Activated CD4-positive, alpha-beta T cell treated with anti-CD3 and anti-CD28 coated beads, Interleukin-2, amount 50 U/mL, for 16 hours (primary cell): ENCODE measurements at places on chromosomes 3 and 15.
A peak's percentile ranks its signal among the peaks of the same experiment; 100 is the strongest.

DNA sequence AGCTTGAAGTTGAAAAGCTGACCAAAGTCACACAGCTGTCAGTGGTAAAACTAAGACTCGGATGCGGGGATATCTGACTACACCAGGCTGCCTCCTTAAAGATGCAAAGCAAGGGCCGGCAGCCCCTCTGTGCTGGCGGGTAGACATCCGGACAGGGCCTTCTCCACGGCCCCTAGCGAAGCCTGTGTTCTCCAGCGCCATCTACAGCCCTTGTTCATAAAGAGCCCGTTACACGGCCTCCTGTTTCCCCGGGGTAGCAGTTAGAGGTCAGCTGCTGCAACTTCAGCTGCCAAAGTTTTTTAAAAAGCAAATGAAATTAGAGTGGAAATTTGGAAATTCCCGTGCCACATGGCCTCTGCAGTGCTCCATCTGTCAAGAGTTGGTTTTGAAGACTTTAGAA lies 383.0 kb downstream of the TBL1XR1 start:
- DNase-seq, result peak; percentile 37

DNA sequence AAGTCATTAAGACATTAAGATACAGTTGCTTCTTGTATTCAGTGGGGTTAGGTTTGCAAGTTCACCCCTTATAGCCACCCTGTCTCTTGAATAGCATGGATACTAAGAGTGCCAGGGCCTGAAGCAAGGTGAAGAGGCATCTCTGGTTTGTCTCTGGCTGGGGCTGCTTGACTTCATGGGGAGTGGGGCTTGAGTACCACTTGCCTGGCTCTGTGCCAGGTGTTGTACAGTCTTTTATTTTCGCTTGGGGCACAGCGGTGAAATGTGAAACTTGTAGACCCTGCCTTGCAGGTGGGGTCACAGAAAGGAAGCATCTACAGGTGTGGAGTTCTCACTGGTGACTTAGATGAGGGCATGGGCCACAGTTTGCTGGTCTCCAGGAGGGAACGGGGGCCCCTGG lies 152.1 kb downstream of the PDE8A start:
- DNase-seq, result no peak

DNA sequence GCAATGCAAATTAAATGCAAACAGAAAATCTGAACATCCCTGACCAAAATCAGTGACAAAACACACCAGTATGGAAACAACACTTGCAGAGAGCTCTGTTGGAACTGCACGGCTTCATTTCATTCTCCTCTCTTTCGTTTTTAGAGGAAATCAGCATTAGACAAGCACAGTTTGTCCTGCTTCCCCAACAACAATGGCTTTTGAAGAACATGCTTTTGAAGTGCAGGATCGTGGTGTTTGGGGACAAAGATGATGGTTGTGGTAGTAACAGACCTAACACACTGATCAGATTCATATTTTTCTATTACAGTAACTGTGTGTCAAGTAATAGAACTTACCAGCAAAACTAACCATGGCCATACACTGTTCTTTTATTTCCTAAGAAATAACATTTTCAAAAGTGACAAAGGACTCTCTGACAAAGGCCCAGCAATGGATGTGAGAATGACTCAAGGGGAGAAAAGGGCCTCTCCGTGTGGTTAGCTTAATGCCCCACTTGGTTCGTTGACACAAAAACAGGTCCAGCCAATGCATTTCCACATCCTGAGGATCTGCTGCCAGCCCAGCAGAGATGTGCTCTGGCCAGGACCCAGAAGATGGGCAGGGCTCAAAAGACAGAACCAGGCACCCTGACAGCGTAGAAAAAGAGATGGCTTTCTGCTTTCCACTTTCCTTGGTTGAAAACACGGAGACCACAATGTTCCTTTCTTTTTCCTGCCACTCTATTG lies 84.1 kb downstream of the CCNL1 start:
- DNase-seq, result no peak

DNA sequence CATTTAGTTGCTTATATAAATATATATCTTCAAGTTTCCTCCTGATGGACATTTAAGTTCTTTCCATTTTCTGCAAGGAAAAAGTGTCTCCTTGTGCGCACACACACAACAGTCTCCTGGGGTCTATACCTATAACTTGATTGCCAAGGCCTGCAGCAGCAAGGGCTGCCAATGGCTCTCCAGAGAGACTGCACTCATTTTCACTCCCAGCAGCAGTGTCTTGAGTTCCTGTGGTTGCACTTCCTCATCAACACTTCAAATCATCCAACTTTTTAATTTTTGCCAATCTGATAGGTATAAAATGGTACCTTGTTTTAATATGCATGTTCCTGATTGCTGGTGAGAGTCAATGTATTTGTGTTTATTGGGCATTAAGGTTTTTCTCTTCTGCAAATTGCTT lies 23.1 kb downstream of the TNFAIP8L3 start:
- DNase-seq, result no peak

DNA sequence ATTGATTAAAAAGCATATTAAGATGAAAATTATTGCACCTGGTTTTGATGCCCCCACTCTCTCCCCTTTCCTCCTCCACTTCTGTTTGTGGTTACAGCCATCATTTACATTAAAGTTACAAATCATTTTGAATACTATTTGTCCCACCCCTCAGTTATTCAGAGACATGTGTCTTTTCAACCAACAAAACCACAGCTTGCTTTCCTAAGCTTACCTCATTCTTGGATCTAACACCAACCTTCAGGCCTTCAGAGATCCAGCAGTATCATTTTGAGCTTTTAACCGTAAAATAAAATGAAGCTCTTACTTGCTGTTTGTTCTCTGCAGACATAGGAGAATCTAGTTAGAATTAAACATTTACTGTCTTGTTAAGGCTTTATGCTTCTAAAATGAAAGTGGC lies 4.7 kb downstream of the PXYLP1 start:
- no peak for DNase-seq

- DNase-seq, result no peak
Measured at GRCh38 chr3:126128504-126129397, 44.8 kb upstream of the SLC41A3 start.

GRCh38 chr3:132006605-132007204 lies 28.1 kb downstream of the CPNE4 start:
- DNase-seq, result peak; percentile 12

- DNase-seq, result no peak
Measured at GRCh38 chr3:151107177-151107576, 21.7 kb downstream of the MED12L start.

- DNase-seq, result peak; percentile 23
Measured at GRCh38 chr3:161221806-161222600, 892 bp downstream of the NMD3 start.

- no peak for DNase-seq
Measured at GRCh38 chr3:13137941-13138832, 65.0 kb upstream of the IQSEC1 start.

DNA sequence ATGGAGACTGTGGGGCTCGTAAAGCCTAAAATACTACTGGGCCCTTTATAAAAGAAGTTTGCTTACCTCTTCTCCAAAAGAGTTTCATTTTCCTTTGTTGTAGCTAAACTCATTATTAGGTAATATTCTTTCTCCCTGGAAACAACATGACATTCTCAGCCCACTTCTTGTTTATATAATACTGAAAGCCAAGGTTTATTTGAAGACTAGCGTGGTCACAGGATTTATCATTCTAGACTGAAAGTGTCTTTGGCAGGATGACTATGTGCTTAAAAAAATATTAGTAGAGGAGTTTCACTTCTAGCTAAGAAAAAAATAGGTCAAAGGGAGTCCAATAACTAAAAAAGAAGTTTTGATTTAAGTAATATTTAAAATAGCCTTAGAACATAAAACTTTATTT lies 1085.2 kb upstream of the CADM2 start:
- DNase-seq, result no peak

- DNase-seq, result peak; percentile 5
Measured at GRCh38 chr15:27681038-27681437, 418.1 kb downstream of the OCA2 start.

- DNase-seq, result no peak
Measured at GRCh38 chr3:30518181-30518864, 88.1 kb upstream of the TGFBR2 start.

GRCh38 chr3:148459931-148460513 lies 237.7 kb upstream of the AGTR1 start:
- no peak for DNase-seq

GRCh38 chr15:51388726-51389125 lies 47.3 kb downstream of the GLDN start:
- no peak for DNase-seq

DNA sequence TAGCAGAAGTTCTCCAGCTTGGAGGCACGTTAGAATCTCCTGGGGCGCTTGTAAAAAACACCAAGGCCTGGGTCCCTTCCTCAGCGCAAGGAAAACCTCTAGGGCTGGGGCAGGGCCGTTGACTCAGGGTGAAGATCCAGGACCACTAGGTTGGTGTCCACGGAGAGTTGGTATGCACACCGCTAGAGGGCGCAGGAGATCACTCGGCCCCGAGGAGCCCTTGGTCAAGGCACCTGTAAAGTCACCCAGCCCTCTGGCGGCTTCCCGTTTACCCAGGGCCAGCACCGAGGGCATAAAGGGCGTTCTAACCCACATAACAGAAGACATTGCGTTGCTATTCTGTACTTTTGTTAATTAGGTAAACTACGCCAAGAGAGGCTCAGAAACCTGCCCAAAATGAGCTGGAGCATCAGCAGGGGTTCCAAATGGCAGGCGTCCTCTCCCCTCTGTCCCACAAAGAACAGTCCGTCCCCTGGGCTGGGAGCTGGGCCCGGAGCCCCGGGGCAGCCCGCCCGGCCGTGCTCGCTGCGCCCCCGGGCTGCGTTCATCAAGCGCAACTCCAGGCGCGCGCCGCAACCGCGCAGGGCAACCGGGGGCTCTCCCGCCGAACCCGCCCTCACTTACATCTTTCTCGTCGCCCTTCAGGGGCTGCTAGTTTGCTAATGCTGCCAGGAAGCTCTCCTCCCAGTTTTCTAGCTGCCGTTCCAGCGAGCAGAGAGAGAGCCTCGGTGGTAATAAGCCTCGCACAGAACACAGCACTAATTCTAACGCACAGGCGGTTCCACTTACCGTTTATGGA lies 332.1 kb downstream of the ARRDC4 start:
- DNase-seq, result peak; percentile 53

GRCh38 chr3:152254041-152254440 lies 14.7 kb upstream of the MBNL1 start:
- DNase-seq, result no peak

DNA sequence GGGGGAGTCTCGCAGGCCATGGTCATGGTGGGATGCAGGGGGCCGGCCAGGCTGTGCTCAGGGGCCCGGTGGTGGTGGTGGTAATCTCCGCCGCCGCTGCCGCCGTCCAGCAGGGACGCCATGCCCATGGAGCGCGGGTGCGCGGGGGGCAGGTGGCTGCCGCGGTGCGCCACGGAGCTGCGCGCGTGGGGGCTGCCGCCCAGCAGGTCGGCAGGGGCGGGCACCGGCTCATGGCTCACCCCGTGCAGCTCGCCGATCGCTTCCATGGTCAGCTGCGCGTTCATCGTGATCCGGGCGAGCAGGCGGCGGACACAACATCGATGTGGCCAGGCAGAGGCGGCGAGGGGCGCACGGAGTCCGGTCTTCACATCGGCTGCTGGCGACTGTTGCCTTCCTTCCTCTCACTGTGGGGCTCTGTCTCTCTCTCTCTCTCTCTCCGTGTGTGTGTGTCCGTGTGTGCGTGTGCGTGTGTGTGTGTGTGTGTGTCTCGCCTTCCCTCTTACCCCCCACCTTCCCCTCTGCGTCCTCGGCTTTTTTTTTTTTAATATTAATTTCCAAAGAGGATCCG lies 451 bp downstream of the ONECUT1 start:
- no peak for DNase-seq

DNA sequence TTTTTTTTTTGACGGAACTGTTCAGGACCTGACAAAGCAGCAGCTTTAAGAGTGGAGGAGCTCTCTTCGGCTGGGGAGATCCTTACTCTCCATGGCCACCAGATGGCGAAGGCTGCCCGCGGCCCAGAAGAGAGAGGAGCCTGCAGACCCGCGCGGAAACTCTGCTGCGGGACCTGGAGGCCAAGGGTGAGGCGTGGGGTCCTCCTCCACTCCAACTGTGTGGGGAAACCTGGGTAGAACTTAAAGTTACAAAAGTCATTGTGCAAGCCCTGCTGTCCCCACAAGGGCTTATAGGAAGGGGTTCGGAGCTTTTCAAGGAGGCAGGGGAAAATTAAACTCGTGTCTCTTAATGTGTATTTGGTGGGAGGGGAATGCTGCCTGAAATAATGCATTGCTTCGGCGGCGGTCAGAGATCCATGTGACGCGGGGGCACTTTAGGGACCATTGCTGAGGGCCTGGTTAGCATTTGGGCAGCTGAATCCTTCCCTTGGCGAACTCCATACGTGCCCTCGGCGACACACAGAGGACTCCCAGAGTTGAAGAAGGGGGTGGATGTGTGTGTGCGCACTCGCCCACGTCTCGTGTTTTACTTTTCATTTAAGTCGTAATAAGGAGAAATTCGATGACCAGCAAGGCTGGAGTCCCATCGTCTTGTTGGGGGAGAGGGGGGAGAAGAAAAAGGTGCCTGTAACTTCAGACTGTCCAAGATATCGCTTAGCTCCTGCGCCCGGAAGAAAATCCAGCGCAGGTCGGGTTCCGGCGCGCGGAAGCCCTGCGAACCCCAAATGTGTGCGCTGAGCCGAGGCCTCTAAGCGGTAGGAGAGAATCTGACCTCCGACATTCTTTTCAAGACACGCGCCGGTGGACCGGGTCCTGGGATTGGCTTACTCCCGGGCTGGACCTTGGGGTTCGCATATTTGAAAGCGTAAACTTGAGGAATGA lies 9.7 kb downstream of the EOMES start:
- DNase-seq, result peak; percentile 87

DNA sequence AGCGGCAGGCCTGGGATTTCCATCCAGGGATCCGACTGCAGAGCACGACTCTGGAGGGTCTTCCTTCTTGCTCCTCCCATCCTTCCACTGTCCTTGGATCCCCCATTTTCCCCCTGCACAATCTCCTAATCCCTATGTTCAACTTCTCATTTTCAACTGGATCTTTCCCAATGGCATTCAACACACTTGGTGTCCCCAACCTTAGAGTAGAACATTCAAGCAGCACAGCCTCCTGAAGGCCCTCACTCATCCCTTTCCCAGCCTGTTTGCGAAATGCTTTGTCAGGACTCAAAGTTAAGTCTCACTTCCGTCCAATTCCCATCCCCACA lies 32.3 kb downstream of the RPN1 start:
- no peak for DNase-seq

DNA sequence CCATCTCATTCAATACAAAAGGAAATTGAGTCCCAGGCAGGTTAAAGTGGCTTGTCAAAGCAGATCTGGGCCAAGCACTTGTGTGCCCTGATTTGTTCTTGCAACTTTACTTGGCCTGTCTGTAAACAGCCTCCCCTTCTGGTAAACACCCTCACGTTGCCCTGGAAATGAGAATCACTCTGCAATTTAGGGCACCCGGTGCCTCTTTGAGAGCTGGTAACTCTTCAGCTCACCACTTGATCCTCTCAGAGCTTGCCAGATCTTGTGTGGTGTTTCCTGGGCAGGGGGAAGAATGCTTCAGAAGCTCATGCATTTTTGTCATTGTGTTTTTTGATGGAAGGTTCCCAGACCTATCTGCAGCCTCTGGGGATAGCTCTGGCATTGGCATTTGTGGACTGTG lies 11.3 kb downstream of the MED12L start:
- no peak for DNase-seq

- peak; percentile 13 for DNase-seq
Measured at GRCh38 chr3:150666167-150666566, 37.6 kb downstream of the ERICH6 start.

- DNase-seq, result no peak
Measured at GRCh38 chr3:126845920-126846715, 136.8 kb upstream of the PLXNA1 start.
